Large intestine (tissue), 12 donors: ENCODE measurements at places on chromosomes 7 and 10.

DNA sequence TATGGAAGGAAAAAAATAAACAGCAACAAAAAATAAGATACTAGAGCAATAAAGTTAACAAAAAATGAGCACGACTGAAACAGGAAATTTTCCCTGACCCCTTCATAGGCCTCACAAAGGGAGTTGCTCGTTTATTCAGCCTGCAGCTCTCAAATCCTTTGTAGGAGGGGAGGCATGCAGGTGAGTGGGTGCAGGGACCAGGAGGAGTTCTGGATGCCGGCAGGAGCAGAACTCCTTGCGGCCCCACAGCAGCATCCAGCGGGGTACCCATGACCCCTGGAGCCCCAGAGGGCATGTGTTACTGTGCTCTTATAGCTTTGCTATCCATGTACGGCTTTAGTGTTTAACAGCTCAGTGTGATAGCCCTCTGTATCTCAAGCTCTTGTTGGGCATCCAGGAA is 5.8 kb downstream of the TAS2R39 start:
- DNase-seq, result no peak

DNA sequence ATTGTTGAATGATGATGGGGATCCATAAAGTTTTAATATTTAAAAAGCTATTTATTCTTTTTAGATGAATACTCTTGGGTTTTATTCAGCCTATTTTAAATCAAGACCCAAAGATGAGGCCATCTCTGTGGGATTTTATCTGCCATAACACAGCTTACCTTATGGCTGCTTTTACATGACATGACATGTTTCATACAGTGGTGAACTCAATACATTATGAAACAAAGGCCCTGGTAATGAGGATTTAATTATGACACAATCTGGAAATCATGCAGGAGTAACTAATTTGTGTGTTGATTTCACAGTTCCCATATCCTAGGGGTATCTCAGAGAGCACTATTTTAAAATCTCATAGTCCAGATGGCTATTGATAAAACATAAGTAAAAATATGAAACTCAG is 661.8 kb upstream of the FZD8 start:
- no peak for DNase-seq

DNA sequence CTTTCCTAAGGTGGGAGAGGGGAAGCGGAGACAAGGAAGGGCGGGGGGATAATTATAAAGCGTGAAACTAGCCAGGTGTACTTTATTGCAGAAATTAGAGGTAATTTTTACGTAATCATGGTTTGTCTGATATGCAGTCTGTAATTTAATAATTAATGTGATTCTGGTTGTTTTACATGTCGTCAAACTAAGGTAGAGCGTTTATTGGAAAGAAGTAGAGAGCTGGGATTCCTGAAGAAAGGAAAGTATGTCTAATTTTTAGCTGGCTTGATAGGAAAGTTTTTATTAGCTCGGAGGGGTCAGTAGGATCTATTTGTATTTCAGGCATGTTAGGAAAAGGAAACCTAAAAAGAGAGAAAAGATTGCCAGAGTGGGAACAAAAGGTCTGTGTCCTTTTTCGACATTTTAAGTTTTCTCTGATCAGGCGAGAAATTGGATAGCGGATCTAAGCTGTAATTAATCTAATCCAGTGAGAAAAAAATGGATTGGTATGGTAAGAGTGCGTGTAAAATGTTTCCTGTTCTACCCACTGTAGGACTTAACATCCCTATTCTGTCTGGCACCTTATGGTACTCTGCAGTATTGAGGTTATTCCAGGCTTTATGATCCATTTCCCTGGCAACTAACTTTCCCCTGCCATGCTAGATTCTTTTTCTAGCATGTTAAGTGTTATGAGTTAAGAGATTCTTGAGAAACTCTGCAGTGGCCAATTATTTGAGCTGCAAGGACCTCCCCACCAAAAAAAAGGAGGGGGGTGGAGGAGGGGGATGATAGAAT is 1.4 kb downstream of the CELF2 start:
- DNase-seq, result no peak

DNA sequence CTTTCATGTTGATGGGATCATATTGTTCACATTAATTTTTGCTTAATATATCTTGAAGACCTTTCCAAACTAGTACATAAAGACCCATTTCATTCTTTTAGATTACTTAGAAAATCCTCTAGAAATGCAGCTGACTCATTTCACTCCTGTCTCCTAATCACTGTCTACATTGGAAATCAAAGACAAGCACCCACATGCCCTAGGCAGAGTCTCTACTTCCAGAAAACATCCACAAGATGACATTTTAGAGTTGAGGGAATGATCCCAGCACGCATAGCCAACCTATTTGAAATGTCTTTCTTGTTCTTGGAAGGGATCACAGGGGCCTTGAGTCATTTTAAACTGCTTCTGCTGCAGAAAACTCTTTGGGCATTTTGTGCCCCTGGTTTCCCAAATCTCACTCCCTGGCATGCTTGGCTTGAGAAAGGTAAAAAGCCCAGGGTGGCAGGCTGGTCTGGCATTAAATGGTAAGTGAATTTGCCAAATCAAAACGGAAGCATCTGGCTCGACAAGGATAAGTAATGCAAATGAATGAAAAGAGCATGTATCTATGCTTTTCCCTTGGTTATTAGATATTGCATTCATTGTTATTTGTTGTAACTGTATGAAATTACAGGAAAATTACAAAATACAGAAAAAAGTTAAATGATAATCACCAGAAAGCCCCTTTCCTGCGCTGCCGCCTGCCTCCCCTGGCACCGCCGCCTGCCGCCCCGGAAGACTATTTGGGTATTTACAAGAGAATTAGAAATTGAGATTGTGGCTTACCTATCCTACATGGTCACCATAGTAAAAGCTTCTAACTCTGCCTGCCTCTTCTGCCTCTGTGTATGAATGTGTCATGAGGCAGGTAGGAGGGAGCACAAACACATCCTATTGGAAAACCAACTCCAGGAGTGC is 225.3 kb downstream of the PTEN start:
- no peak for DNase-seq

DNA sequence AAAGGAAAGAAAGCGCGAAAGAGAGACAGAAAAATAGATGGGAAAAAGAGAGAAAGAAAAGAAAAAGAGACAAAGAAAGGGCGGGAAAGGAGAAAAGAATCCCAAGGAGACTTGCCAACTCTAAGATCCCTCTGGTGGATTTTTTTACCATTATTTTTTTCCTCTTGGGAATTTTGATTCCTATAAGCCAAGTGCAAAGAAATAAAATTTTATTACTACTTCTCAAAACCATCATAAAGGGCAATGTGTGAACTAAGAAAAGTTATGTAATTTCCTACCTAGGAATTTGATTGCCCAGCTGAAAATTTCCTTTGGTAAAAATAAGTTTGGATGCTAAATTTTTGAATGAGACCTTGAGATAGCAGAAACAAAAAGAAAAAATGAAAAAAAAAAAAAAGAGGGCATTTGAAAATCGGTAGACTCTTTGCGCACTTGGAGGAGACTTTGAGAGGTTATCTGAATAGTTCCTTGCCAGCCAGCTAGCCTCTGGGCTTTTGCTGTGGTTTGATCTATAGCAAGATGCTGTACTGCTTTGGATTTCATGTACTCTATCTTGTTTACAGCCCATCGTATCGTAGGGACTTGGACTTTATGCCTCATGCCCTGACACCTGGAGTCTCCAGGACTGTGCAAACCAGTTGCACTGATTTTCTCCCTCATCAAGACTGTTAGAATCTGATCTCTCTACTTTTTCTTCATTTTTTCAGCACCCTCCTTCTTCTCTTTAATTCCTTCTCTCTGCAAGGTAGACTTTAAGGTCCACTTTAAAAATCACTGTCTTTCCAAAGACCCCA is 535.4 kb upstream of the MKI67 start:
- no peak for DNase-seq

- DNase-seq, result no peak
These were observed 19.9 kb downstream of the MINDY4 start for GRCh38 chr7:30791114-30791513.
